ENCODE measurements at places on chromosomes 5 and 9. TPM values are rescaled to one million over a fixed set of nuclear protein-coding genes. Genes with fewer than 3 reads are reported as not detected.

SLC23A1 gene
- total RNA-seq = not detected

IL9 gene
- not detected for total RNA-seq

DPM2 gene
- 26.2 TPM for total RNA-seq

TMOD1 gene
- 0.98 TPM for total RNA-seq

FREM1 gene
- 0.22 TPM for total RNA-seq

NUDT12 gene
- 9.9 TPM for total RNA-seq

TAF11L5 gene
- not detected for total RNA-seq

PCDHB8 gene
- not detected for total RNA-seq
